ENCODE measurements at places on chromosomes 16 and 17.
A peak's percentile ranks its signal among the peaks of the same experiment; 100 is the strongest.

- peaks cover 16% of the 10 kb centered on the region for H3K4me1 ChIP-seq
- no peak overlapping the region for H3K27ac ChIP-seq
- DNase-seq: no peak
- H3K27me3 ChIP-seq: peaks cover 4% of the 10 kb centered on the region
Measured at GRCh38 chr17:65918916-65919315, 273.0 kb downstream of the CEP112 start.

DNA sequence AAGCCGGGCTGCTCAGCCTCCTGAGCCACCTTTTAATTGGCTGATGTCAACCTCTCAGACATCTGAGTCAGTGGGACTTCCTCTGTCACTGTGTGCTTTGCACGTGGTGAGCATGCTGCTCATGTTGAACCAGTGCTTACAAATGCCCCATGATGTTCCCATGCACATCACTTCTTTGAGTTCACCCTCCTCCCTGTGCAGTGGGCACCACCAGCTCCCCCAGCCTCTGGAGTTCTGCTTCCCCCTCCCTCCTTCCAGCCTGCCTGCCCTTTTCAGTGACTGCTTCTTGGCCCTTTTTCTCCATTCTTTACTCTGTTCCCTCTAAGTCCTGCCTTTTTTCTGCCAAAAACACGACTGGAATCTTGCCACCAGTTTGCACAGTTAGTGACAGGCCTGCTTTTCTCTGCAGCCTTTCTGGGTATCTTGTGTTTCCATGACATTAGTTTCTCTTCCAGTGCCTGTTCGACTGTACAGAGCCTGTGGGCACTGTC is 41.6 kb downstream of the USP10 start:
- peaks cover 38% of the 10 kb centered on the region for H3K36me3 ChIP-seq
- DNase-seq: no peak
- peaks cover 60% of the 10 kb centered on the region for H3K4me1 ChIP-seq
- H3K4me3 ChIP-seq: no peak overlapping the region
- H3K27me3 ChIP-seq: no peaks in the 10 kb centered on the region
- H3K27ac ChIP-seq: peak overlapping the region; percentile 72

DNA sequence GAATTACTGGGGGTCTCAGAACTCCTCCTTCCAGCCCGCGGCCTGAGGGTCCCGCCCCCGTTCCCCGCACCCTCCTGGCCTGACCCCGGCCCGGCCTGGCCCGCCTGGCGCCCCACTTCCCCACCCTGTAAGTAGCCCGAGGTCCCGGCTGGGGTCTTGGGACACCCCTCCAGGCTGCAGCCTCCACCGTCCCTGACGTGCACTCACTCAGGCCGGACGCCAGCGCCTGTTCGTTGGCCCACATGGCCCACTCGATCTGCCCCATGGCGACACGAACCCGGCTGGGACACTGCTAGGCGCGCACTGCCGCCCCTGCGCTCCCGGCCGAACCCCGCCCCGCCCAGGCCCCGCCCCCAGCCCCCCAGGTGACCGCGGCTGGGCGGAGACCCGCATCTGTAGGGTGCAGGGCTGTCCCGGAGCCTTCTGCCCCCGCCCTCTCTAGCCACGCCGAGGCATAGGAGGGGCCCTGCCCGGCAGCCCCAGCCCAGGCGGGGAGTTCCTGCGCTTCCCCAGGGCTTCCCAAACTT is at the start of gene CYBA:
Gene CYBA (minus strand): TSS at position 305 of the 527 bp plus-strand sequence. CDS start 40 bp downstream, at position 265.
- H3K27ac ChIP-seq: peak within 1 kb of the TSS; percentile 96
- peak; percentile 88 for DNase-seq
- H3K4me3 ChIP-seq: peak within 1 kb of the TSS; percentile 88
- peaks cover 16% of the 10 kb centered on the region for H3K36me3 ChIP-seq

GRCh38 chr17:42334677-42335076 is 46.4 kb downstream of the STAT5A start:
- no peak for DNase-seq
- no peak overlapping the region for H3K4me3 ChIP-seq
- H3K27me3 ChIP-seq: no peaks in the 10 kb centered on the region
- peaks cover 58% of the 10 kb centered on the region for H3K4me1 ChIP-seq
- peak overlapping the region; percentile 34 for H3K27ac ChIP-seq

DNA sequence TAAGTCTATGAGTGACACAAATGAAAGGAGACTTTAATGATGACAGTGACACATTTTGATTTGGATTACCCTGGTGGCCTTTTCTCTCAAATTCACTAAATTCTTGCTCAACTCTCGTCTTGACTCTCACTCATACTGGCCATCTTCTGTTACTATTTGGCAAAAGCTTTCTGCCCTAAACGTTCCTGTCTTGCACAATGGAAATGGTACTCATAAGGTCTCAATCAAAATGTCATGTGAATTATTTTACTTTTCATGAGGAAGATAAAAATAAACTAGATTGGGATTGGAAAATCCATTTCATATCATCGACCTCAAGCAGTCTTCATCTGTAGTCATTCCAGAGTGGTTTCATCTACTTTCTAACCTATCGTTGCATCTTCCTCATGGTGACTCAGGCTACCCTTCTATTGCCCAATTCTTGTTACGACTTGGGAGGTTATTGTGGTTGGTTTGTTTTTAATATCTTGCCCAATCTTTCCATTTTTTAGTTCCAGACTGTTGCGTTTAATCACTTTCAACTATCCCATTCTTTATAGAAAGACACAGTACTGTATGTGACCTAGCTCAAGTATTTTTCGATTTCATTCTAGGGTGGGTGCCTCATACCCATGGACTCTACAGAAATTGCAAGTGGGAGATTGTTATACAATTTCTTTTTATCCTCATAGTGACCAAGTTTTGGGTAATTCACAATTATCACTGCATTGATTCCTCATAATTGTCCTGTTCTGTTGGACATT is 317.2 kb upstream of the KCNJ16 start:
- H3K4me1 ChIP-seq: peaks cover 19% of the 10 kb centered on the region
- H3K27ac ChIP-seq: no peak overlapping the region
- no peak for DNase-seq
- no peak overlapping the region for H3K4me3 ChIP-seq

DNA sequence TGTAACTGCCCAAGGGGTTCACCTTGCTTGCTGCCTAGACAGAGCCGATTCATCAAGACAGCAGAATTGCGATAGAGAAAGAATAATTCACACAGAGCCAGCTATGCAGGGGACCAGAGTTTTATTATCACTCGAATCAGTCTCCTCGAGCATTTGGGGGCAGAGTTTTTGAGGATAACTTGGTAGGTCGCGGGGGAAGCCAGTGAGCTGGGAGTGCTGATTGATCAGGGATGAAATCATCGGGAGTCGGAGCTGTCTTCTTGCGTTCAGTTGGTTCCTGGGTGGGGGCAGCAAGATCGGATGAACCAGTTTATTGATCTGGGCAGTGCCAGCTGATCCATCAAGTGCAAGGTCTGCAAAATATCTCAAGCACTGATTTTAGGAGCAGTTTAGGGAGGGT is 9.1 kb downstream of the ITGAM start:
- peaks cover 22% of the 10 kb centered on the region for H3K36me3 ChIP-seq
- peaks cover 2% of the 10 kb centered on the region for H3K27me3 ChIP-seq
- peak overlapping the region; percentile 29 for H3K27ac ChIP-seq
- DNase-seq: no peak
- no peak overlapping the region for H3K4me3 ChIP-seq
- H3K4me1 ChIP-seq: peaks cover 46% of the 10 kb centered on the region

- H3K4me1 ChIP-seq: peaks cover 15% of the 10 kb centered on the region
- no peak for DNase-seq
- no peaks in the 10 kb centered on the region for H3K36me3 ChIP-seq
- no peak overlapping the region for H3K27ac ChIP-seq
Measured at GRCh38 chr16:57318240-57318970, 33.9 kb upstream of the PLLP start.

DNA sequence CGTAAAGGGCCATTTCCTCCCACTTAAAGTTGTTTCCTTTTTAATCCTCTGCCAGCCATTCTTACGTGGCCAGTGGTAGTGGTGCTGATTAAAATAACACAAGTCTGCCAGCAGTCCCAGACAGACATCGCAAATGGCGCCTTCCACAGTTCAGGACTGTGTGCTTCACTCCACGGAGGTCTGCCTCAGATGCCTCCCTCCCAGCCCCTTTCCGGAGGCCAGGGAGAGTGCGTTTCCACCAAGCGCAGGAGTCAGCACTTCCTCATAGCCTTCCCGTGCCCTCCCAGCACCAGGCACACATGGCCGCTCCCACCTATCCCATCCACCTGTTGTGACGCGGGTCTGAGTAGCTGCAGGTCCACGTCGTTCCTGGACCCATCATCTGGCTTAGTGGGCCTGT is 205.6 kb downstream of the RPTOR start:
- H3K4me3 ChIP-seq: no peak overlapping the region
- peak overlapping the region; percentile 55 for H3K27ac ChIP-seq
- no peak for DNase-seq

GRCh38 chr17:38606646-38607611 is 1.2 kb upstream of the SRCIN1 start:
- H3K27me3 ChIP-seq: peaks cover 65% of the 10 kb centered on the region
- H3K4me1 ChIP-seq: peaks cover 5% of the 10 kb centered on the region
- no peak overlapping the region for H3K27ac ChIP-seq
- peak overlapping the region; percentile 73 for H3K4me3 ChIP-seq
- DNase-seq: no peak
- no peaks in the 10 kb centered on the region for H3K36me3 ChIP-seq

- no peaks in the 10 kb centered on the region for H3K27me3 ChIP-seq
- H3K27ac ChIP-seq: no peak overlapping the region
- H3K4me3 ChIP-seq: no peak overlapping the region
Measured at GRCh38 chr16:48041981-48042421, 113.8 kb downstream of the ABCC12 start.

DNA sequence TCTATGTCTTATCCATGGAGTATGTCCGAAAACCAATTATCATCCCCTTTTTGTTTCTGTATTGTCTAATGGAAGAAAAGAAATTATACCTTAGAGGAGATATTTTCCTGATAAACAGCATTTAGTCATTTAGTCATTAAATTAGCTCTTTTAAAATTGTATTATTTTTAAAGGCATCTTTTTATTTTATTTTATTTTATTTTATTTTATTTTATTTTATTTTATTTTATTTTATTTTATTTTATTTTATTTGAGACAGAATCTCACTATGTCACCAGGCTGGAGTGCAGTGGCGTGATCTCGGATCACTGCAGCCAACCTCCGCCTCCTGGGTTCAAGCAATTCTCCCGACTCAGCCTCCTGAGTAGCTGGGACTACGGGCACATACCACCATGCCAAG is 559.1 kb downstream of the CDH13 start:
- H3K36me3 ChIP-seq: no peaks in the 10 kb centered on the region
- DNase-seq: no peak
- peaks cover 7% of the 10 kb centered on the region for H3K4me1 ChIP-seq
- no peak overlapping the region for H3K27ac ChIP-seq

- H3K4me3 ChIP-seq: no peak overlapping the region
- no peaks in the 10 kb centered on the region for H3K4me1 ChIP-seq
- DNase-seq: no peak
- H3K36me3 ChIP-seq: no peaks in the 10 kb centered on the region
- H3K27ac ChIP-seq: no peak overlapping the region
Measured at GRCh38 chr17:15298176-15298575, 33.0 kb upstream of the PMP22 start.

All from activated T-helper 1 cell treated with anti-CD3 and anti-CD28 coated beads, Interleukin-12 subunit alpha, Interleukin-12 subunit beta, Interleukin-2, Interleukin-4 antibody, amounts not matched to agents 30 ng/mL and 10 ng/mL and 1 ng/mL, durations not matched to agents 14 hours and 24 hours and 36 hours (primary cell).